ENCODE measurements at places on chromosomes 6 and 20. TPM values are rescaled to one million over a fixed set of nuclear protein-coding genes. Genes with fewer than 3 reads are reported as not detected.

DNA sequence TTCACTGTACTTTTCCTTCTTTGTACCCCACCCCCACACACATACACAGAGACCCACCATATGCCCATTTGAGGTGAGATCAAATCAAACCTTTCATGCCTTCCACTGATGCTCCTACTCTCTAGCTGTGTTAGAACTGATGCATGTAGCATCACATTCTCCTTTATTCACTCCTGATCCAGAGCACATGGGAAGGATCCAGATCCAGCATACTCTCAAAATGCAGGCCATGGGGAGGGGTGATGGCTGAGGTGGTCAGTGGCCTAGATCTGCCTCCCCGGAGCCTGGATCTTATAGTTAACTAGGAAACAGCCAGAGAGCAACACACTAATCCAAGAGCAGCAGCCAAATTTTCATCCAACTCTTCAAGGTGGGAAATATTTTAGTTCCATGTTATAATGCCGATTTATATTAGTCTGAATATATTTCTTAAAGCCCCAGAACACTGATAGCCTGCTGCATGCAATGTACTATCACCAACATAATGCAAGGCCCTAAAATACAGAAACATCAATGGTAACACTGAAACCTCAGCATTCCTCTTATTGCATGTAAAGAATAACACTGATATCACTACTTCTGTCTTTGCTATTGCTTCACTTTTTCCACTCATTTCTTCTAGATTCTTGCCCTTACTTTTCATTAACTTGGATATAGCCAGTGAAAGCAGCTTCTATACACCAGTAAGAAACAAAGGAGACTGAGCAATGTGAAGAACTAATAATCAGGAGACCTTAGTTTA is 126.8 kb upstream of the BEND6 start:
- H3K27me3 ChIP-seq, result no peaks in the 10 kb centered on the region
- H3K27ac ChIP-seq, result no peak overlapping the region
- H3K4me3 ChIP-seq, result no peak overlapping the region
- no peaks in the 10 kb centered on the region for H3K36me3 ChIP-seq
- H3K4me1 ChIP-seq, result no peaks in the 10 kb centered on the region
- no peak for DNase-seq

- no peak overlapping the region for H3K4me3 ChIP-seq
- no peak for DNase-seq
- no peaks in the 10 kb centered on the region for H3K4me1 ChIP-seq
Measured at GRCh38 chr6:68689910-68690309, 54.8 kb downstream of the ADGRB3 start.

GRCh38 chr6:1894954-1895353 is 285.2 kb downstream of the FOXC1 start:
- no peaks in the 10 kb centered on the region for H3K27me3 ChIP-seq
- no peak overlapping the region for H3K27ac ChIP-seq
- H3K4me1 ChIP-seq, result peaks cover 11% of the 10 kb centered on the region
- no peak overlapping the region for H3K4me3 ChIP-seq

GRCh38 chr6:12962529-12962928 is 246.0 kb downstream of the PHACTR1 start:
- peaks cover 18% of the 10 kb centered on the region for H3K4me1 ChIP-seq
- no peaks in the 10 kb centered on the region for H3K36me3 ChIP-seq
- no peak overlapping the region for H3K27ac ChIP-seq

DNA sequence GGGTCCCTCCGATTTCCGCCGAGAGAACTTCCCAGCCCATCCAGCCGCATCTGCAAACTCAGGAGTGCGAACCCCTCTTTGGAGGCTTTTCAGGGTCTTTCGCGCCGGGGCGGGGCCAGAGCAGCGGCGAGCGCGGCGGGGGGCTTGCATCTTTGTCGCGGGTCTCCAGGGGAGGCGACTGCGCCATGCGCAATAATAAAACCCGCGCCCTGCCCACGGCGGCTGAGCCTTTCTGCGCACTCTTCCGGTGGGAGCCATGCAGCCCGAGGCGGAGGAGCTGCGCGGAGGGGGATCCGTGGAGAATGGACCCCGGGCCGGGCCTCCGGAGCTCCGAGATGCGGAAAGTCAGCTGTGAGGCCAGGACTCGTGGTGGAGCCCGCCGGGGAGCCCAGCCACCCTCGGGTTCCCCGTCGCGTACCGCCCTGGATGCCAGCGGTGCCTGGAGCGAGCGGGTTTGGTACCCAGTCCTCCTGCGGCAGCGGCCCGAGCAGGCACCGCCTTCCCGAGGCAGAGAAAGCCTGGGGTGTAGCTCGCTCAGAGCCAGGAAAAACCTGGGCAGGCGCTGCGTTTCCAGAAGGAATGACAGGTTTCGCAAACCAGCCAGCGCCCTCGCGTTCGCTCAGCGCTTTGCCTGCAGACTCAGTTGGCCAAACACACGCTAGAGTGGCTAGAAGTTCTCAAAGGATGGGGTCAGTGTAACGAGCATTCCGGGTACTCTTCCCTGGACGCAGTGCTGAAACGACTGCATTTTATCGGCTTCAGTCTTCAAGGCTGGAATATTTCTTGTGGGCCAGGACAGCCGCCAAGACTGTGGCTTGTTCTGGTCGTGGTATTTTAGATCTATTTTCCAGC is 1.2 kb downstream of the AKAP12 start:
- H3K4me1 ChIP-seq, result peaks cover 6% of the 10 kb centered on the region
- peaks cover 44% of the 10 kb centered on the region for H3K27me3 ChIP-seq
- no peak for DNase-seq
- no peaks in the 10 kb centered on the region for H3K36me3 ChIP-seq

GRCh38 chr20:62120365-62120762 is 1.9 kb upstream of the LSM14B start:
- peaks cover 8% of the 10 kb centered on the region for H3K4me1 ChIP-seq
- H3K27me3 ChIP-seq, result peaks cover 28% of the 10 kb centered on the region
- no peak for DNase-seq
- H3K27ac ChIP-seq, result no peak overlapping the region

Gene OARD1
- polyA plus RNA-seq, result 13.1 TPM

Gene MAP3K7
- polyA plus RNA-seq, result 31.4 TPM

Data from keratinocyte (primary cell).